ENCODE measurements at places on chromosomes 4 and X.

- DNase-seq: no peak
Measured at GRCh38 chr4:180932370-180933001, 1310.7 kb upstream of the TENM3 start.

DNA sequence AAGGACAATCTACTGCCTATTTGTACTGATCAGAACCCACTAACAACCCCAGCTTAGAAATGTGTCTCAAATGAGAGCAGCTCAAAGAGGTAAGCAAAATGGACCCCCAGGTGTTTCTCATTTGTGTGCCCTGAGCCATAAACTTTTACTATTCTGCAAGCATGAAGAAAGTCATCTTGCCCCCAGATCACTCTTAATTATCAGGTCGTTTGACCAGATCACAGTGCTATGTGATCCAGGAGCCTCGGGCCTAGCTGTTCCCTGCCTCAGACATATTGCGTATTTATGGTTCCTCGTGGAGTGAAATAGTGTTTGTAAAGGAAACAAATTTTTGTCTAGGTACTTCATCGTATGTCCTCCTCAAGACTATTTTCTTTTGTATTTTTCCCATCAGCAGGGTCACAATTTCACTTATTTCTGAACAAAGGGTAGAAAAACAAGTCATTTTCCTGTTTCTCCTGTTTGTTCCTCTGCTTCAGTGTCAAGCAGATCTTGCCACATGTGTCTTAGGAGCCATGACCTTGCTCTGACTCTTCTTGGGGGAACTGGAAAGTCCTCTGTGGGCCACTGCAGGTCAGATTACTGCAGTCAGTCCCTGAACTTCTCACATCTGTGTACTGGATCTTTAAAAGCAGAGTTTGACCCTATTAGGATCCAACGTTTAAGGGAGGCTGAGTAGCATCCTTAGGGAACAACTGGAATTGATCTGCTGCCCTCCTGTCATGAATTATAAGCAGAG is 194.9 kb downstream of the PALLD start:
- DNase-seq: no peak

GRCh38 chr4:71604785-71605184 is 179.1 kb downstream of the GC start:
- no peak for DNase-seq

DNA sequence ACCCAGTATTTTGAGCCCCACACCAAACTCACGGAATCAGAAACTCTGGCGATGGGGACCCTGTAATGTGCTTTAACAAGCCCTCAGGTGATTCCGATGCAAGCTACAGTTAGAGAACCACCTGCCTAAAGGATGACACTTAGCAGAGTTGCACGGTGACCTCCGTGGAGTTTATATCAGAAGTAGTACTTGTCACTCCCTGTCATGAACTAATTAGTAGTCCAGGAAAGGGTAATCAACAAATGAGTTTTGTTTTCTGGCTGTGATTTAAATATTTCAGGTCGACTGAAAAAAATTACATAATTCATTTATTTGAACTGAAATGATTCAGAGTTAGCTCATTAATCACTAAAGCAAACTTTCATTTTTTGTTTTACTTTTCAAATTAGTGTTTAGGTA is 56.4 kb downstream of the TMA16 start:
- no peak for DNase-seq

DNA sequence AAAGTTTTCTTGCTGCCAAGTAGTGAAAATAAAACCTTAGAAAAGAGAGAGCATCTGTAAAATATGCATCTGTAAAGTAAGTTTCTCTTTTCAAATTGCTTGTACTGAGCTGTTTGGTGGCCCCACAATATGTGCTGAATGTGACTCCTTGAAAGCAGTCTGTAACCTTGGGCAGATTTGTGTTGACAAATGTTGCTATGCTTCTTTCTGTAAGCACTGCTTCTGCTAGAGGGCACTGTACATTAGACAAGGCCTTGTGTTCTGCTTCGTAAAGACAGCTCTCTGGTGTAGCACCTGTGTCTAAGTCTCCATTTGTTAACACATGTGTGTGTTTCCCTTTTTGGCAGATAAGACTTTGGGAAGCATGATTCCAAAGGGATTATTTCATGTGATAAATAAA is 56.6 kb upstream of the NRK start:
- DNase-seq: no peak

DNA sequence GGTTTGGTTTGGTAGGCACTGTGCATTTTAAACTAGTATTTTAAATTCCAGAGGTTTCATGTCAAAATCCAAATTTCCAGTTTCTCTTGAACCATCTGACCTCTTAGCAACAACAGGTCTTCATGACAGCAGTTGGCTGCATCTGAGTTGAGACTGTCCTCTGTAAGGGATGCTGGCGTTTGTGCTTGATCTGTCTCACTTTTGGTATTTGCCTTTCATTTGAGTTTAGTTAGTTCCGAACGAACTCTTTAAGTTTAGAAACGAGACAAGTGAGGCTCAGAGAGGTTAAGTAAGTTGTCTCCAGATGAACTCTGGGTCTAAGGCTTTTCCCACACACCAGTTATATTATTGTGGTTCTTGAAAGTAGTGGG is 29.1 kb downstream of the SPARCL1 start:
- DNase-seq: no peak

Measured in foreskin keratinocyte (primary cell).